ENCODE measurements at places on chromosomes 5 and 9. TPM values are rescaled to one million over a fixed set of nuclear protein-coding genes. Genes with fewer than 3 reads are reported as not detected.

The ANKS6 gene
- 20.6 TPM for total RNA-seq

The BHMT gene
- not detected for total RNA-seq

The FGF1 gene
- 0.07 TPM for total RNA-seq

The ZNF883 gene
- total RNA-seq, result 0.53 TPM

The LCN15 gene
- total RNA-seq, result not detected

The PCDHGA3 gene
- 0.93 TPM for total RNA-seq

The FAM200C gene
- 2.9 TPM for total RNA-seq

The GARIN3 gene
- not detected for total RNA-seq

The ALDH7A1 gene
- total RNA-seq, result 71.1 TPM

The CA9 gene
- total RNA-seq, result 0.14 TPM

The ZNF454 gene
- 1.3 TPM for total RNA-seq

The PLPP7 gene
- total RNA-seq, result 0.65 TPM

The TRIM14 gene
- total RNA-seq, result 8.2 TPM

The PDGFRB gene
- total RNA-seq, result 1.6 TPM

The TRIM52 gene
- 8.1 TPM for total RNA-seq

The C6 gene
- total RNA-seq, result not detected

The DTWD2 gene
- total RNA-seq, result 3.3 TPM

The BTNL9 gene
- total RNA-seq, result not detected

The ANKRD31 gene
- total RNA-seq, result 0.07 TPM

The CNTFR gene
- total RNA-seq, result not detected

The EGFLAM gene
- 1.7 TPM for total RNA-seq

The DMRT2 gene
- total RNA-seq, result not detected

The SLC6A3 gene
- not detected for total RNA-seq

The KCNIP1 gene
- total RNA-seq, result not detected

The ANKRD18B gene
- 4.7 TPM for total RNA-seq

The UHRF2 gene
- 168 TPM for total RNA-seq

The BRD3OS gene
- total RNA-seq, result 14.9 TPM

The INSL4 gene
- not detected for total RNA-seq

The REXO4 gene
- 18.9 TPM for total RNA-seq

The TLX3 gene
- not detected for total RNA-seq

The WDR38 gene
- total RNA-seq, result not detected

The PCDHGA6 gene
- total RNA-seq, result 2.1 TPM

The SPATA31E1 gene
- total RNA-seq, result not detected

The EDIL3 gene
- total RNA-seq, result 5.3 TPM

The AGXT2 gene
- total RNA-seq, result not detected

The CNTNAP3 gene
- 90.7 TPM for total RNA-seq

The WDR70 gene
- total RNA-seq, result 38.1 TPM

The HAVCR1 gene
- total RNA-seq, result not detected

The DMRTA1 gene
- 0.27 TPM for total RNA-seq

The FBP2 gene
- total RNA-seq, result not detected

The DMRT3 gene
- not detected for total RNA-seq

The N4BP3 gene
- 16.0 TPM for total RNA-seq

The GBGT1 gene
- total RNA-seq, result 14.1 TPM

The MSX2 gene
- 0.79 TPM for total RNA-seq

The CARD9 gene
- total RNA-seq, result 0.40 TPM

The ORM2 gene
- total RNA-seq, result not detected

The NMUR2 gene
- not detected for total RNA-seq

The FGF10 gene
- not detected for total RNA-seq

The IER5L gene
- 5.5 TPM for total RNA-seq

All from thoracic aorta endothelial cell (primary cell).